ENCODE measurements at places on chromosomes 13 and 19.

GRCh38 chr19:48044561-48044960, 682 bp upstream of the CABP5 start:
- no peak for DNase-seq

DNA sequence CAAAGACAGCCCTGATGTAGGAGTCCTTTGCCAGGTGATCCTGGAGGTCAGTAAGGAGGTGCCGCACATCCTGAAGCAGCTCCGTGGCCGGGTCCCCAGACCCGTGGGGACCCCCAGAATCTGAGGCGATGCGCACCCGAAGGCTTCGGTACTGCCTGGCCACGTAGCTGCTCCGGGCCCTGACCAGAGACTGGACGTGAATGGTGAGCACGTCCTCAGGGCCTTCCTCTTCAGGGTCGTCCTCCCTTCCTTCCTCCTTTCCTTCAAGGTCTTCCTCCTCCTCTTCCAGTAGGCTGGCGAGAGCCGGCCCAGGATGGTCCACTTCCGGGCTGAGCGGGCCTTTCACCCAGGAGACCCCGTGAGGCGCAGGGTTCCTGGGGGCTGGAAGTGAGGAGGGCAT, 7.5 kb downstream of the RINL start:
- DNase-seq = no peak

DNA sequence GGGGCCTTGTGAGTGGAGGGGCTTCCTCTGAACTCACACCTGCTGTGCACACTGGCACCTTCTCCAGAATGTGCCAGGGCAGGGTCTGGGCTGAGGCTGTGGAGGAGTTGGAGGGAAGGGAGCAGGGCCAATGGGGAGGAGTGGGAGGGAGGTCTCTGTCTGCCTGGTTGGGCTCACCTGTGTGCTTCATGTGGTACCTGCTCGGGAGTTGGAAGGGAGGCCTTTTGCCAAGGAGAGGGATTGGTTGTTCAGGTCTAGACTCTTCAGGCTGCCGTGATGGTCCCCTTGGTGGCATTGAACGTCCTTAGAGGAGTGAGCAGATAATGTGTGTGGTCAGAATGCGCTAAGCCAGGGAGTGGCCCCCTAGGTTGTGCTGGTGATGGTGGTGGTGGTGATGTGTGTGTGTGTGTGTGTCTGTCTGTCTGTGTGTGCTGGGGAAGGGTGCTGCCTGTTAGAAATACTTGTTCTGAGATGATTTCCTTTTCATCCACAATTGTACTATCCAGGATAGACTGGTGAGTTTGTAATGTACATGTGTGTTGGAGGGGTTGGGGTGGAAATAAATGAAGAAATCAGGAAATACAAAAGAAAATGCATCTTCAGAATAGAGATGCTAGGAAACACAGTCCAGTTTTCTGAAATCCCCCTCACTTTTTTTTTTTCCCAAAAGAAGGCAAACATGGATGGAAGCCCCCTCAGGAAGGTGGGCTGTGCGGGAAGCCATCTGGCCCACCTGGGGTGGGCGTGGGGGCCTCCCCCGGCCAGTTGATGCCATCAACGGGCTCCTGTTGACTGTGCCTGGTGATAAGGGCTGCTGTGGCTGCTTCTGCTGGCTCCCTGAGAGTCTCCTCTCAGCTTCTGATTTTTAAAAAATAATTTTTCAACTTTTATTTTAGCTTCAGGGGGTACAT, 140.5 kb upstream of the ZNF536 start:
- no peak for DNase-seq

GRCh38 chr19:5534787-5535586, 32.8 kb downstream of the TINCR start:
- DNase-seq = no peak

DNA sequence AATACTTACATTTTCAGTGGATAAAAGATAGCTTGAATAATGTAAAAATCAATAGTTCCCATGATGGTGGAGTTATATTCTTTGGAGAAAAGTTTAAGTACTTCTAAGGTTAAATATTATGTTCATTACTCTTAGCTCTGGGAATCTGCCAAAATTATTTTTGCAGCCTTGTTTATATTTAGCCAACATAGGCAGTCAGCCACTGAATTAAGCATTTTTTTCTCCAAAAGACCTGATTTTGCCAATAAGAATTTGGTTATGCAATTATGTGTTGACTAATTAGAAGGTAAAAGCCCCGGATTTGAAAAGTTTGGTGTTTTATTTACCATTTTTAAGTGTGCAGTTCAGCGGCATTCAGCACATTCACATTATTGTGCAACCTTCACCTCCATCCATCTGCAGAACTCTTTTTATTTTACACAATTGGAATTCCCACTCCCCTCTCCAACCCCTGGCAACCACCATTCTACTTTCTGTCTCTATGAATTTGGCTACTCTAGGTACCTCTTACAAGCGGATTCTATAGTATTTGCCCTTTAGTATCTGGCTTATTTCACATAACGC, 90.1 kb upstream of the C1QTNF9B start:
- DNase-seq = no peak

DNA sequence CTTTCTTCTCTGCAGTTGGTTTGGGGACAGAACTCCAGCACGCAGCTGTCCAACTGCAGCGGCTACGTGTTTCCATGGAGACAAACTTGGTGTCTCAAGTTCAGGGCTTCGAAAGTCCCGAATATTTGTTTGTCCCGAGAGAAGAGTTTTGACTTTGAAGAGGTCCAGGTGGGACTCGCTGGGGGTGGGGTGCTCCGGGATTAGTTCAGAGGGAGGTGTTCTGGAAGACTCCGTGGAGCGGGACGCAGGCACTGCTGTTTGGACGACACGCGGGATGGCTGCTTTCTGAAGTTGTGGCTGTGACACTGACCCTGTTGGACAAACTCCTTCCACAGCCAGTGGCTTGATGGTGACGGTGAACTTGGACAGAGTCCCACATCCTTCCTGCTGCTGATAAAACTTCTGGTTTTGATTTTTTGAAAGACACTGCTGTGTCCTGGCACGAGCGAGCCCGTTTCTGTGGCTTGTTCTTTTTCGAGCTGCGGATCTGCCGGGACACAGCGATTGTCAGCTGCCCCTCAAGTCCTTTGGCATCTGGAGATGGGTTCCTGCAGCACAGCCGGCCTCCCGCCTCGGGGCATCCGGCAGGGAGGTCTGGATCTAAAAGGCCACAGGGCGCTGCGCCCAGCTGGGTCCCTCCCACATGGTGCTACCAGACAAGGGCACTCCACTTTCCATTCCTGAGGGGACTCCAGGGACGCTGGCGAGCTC, 15.9 kb upstream of the RANBP3 start:
- DNase-seq = no peak

DNA sequence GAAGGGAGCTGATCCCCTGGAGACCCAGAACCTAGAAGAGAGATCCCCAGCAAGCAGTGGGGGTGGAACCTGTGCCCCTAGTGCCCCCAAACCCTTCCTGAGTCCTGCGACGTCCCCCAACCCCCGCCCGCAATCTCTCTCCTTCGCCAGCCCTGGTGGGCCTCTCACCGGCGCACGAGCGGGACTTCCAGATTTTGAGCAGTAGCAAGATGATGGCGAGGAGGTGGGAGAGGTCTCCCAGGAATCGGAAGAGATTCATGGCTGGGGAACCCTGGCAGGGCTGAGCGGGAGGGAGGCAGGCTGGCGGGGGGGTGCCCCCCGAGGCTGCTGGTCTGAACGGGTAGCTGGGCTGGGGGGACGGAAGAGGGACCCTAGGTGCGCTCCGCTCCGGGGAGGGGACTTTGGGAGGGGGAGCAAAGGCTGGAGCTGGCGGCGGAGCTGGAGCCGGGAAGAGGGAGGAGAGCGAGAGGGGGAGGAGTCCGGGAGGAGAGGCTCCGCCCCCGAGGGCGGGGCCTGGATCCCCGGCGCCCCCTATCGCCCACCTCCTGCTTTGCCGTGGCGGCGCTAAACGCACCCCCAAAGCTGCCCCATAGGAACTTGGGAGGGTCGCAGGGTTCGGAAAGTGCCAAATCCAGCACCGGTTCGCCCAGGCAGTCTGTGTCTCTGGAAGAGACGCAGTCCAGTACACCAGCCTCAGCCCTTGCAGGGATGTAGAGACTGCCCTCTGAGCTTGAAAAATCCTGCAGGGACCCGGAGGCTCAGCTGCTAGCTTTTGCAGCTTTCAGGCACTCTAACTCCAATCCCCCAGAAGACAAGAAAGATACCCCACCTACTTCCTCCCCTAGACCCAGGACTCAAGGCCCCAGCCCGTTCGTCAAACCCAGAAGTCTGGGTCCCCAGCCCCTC, at the start of gene KDELR1:
Gene KDELR1 (minus strand): TSS at position 452 of the 906 bp plus-strand sequence. CDS start 193 bp downstream, at position 259.
- DNase-seq = no peak

DNA sequence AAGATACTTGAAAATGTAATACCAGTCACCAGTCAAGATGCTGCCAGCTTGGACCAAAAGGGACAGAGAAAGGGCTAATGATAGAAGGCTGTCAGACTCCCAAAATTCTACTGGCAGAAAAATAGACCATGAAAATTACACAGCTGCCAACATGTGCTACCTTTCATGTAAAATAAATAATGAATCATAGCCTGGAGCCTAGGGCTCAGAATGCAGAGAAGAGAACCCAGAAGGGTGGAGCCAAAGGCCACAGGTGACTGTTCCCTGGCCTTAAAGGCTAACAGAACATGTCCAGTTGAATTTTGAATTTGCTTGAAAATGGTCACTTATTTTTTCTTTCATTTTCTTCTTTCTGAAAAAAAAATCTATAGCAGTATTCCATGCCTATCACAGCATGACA, 1827.0 kb upstream of the MIR17HG start:
- no peak for DNase-seq

GRCh38 chr13:113856716-113857065, 7.2 kb downstream of the GAS6 start:
- no peak for DNase-seq

DNA sequence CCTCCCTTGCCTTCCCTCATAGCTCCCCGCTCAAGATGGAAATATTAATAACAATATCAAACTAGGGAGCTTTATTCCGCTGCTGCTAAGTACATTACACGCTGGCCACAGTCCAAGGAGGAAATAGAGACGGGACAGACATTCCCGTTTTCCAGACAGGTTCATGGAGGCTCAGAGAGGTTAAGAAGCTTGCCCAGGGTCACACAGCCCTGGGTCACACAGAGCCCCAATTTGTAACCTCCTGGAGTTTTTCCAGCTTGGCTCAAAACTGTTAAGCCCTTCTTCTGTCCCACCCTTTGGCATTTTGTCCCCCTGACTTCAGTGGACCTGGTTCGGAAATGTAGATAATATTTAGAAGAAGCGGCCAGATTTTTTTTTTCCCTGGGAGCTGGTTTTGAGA, 2.0 kb downstream of the BICRA start:
- no peak for DNase-seq
